ENCODE measurements at places on chromosomes 5 and 9.

DNA sequence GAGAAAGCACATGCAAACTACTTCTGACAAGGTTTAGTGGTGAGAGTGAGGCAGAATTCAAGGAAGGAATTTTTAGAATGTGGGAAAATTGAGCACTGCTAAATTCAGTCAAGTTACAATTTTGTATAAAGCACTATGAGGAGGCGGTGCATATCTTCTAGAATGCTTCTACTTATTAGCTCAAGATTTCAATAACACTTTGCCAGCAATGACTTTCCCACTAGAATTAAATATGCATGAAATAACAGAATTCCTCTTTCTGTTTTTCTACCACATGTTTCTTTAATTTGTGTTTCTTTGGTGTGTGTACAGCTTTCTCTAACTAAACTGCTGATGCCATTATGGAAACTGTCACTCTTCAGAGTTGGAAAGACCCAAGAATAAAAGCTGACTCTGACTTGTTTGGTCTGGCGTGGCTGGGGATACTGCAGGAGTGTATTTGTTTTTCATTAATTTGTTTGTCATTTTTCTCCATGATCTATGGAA, 163.5 kb downstream of the ARSB start:
- no peak for DNase-seq

DNA sequence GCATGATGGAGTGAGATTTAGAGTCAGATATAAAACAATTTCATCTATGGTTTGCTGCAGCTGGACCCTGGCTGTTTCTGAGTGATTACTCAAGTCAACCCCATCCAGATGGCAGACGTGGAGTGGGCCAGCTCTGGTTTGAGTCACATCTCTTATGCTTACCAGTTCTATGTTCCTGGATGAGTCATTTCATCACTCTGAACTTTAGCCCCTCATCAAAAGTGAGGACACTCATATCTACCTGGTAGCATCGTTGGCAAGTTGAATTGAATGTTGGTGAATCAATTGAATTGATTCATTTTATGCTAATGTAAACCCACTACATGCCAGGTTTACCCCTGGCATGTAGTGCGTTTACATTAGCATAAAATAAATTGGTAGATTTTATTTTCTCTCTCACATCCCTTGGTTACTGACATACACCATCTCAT, 176.4 kb downstream of the FGF18 start:
- peak; percentile 19 for DNase-seq

GRCh38 chr5:41334758-41335157, 121.4 kb upstream of the C6 start:
- DNase-seq = no peak

DNA sequence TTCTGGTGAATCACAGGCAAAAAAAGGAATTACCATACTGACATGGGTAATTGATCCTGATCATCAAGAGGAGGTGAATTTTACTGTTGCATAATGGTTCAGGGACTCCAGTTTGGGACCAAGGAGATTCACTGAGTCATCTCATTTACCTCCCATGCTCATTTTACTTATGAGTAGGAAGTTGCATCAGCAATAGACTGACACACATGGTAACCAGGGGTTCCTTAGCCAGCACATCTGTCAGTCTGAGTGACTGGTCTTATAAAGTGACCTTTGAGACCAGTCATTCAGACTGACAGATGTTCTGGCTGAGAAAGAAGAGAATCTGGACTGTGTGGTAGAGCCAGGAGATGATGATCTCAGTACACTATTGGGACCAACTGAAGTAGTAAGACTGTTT, 384.6 kb upstream of the CD180 start:
- peak; percentile 45 for DNase-seq

- no peak for DNase-seq
These were observed 221.6 kb upstream of the RPS23 start for GRCh38 chr5:82499725-82500244.

DNA sequence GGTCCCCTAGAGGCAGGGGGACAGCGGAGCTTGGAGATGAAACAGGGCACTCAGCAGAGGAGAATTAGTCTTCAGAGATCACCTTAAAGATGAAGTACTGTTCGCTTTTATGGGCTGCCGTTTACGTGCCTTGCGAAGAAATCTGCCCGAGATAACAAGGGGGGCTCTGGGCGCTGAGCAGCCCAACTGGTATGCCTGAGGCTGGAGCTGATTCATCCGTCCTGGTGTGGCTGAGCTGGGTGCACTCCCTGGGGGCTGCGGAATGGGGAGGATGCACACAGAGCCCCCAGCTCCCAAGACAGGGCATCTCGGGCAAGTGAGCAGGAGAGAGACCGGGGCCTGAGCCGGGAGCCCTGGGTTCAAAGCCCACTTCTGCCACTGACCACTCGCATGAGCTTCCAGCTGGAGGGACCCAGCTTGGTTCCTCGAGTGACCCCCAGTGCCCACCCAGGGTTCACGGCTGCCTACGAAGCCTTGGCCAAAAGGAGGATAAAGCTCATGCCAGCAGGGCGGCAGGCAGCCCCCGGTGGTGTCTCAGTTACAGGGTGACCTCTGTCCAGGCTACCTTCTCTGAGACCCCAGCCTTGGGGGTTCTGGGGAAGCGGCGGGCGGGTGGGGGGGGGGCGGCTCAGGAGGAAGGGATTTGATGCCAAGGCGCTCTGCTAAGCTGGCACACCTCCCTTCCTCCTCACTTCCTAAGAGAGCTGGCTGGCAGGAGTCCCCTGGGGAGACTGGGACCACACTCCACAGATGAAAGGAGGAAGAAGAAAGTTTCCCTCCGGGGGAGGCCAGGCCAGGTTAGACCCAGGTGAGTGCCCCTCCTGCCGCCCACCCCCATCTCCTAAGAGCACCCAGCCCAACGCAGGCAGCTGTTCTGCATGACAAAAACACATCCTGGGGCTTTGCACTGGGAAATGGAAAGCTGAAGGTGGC, 5.7 kb downstream of the FIBCD1 start:
- no peak for DNase-seq

- DNase-seq = no peak
These were observed 136.9 kb downstream of the SIL1 start for GRCh38 chr5:139061274-139061673.

GRCh38 chr5:20229303-20230005, 241.5 kb upstream of the CDH18 start:
- no peak for DNase-seq

- DNase-seq = no peak
These were observed 183.2 kb downstream of the TMEM161B start for GRCh38 chr5:88085462-88085861.

DNA sequence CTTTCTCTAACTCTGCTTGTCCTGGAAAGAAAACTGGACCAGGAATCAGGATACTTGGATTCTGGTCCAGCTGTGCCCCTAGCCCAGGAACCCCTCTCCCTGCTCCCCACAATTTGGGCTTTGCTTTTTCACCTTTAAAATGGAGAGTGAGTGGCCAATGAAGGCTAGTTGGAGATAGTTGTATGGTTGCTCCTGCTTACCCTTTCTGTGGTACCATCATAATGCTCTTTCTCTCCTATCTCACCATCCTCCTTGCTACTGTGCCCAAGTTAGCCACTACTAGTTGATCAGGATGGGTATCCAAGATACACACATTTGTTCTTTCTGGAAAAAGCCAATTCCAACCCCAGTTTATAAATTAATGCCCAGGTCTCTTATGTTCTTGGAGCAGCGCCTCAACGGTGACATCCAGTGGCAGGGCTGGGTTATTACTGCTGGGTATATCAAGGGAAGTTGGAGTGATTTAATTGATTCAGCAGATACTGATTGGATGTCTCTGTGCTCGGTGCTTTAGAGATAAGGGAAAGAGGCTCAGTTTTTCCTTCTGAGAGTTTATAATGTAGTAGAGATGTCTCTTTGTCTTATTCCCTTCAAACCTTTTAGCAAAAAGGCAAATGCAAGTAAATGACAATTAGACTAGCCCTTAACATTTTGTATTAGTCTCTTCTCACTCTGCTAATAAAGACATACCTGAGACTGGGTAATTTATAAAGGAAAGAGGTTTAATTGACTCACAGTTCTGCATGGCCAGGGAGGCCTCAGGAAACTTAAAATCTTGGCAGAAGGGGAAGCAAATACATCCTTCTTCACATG, 38.5 kb downstream of the FAXDC2 start:
- DNase-seq = peak; percentile 65

DNA sequence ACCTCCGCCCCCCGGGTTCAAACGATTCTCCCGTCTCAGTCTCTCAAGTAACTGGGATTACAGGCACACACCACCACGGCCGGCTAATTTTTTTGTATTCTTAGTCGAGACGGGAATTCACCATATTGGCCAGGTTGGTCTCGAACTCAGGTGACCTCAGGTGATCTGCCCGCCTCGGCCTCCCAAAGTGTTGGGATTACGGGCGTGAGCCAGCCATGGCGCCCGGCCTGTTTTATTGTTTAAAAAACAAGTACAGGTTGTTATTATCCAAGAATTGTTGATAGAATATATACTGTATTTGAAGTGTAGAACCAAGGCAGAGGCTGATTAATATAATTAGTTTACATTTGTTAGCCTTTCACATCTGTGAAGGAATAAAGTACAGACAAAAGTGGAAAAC, 8.9 kb downstream of the PARP8 start:
- no peak for DNase-seq

DNA sequence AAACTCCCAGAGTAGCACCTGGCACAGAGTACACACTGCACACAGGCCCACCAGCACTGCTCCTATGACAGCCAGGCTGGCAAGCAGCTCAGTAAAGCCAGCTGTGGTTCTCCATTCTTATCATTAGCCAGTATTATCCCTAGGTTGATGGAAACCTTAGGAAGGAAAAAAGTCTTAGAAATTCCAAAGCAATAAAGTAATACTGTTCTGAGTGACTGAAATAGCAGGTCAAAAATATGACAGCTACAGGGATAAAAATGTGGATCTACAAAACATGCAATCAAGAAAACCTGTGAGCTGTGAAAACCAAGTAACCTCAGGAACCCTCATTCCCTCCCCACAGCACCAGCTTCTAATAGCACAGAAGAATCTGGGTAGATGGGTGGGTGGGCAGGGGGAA, 403.5 kb downstream of the SPOCK1 start:
- DNase-seq = no peak

- DNase-seq = peak; percentile 42
These were observed 192.7 kb downstream of the GNA14 start for GRCh38 chr9:77455312-77455927.

GRCh38 chr9:135159801-135160200, 72.3 kb downstream of the OLFM1 start:
- DNase-seq = no peak

DNA sequence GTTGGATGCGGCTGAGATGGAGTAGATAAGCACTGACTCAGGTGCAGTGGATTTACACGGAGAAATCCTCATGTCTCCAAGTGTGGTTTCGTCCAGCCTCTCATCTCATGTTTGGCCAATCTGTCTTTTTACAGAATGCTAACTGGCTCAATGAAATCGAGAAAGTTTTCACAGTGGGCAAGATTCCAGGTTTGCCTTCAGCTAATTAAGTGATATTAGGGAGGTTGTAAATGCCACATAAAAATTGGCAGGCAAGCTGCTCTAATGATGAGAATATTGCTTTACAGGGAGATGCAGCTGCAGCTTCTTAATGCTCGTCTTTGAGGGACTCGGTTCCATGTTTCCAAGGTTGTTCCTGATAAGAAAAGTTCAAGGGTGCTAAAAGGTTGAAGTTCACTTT, 23.7 kb downstream of the BARHL1 start:
- DNase-seq = no peak

- no peak for DNase-seq
These were observed 116.0 kb downstream of the MLLT3 start for GRCh38 chr9:20506099-20506900.

DNA sequence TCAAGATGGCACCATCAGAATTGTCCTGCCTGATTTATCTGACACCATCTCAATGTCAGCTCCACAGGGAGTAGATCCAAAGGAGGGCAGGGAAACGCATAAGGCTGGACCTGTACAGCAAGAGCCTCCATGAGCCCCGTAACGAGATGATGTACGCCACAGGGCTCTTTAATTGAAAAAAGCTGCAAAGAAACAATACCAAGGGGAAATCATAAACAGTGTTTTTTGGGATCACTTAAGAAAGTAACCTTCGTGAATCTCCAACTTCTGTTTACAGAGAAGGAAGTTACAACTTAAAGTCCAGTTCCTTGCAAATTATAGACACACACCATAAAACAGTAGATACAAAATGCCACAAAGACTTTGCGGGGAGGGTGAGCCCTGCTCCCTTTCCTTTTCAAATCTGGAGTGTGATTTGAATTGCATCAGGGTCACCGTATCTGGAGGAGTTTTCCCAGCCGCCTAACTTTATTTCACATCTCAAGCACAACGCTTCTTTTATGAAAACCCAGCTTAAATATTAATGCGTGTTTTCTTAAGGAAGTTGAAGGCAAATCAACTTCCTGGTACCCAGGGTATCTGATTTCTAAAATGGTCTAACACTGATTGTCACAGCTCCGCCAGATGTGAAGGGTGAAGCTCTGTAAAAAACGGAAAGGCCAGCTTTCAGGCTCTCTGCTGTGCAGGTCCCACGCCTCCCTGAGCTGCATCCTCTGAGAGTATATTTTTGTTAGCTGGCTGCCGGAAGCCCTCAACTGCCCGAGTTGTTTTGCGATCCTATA, 88.9 kb downstream of the EBF1 start:
- DNase-seq = peak; percentile 20

DNA sequence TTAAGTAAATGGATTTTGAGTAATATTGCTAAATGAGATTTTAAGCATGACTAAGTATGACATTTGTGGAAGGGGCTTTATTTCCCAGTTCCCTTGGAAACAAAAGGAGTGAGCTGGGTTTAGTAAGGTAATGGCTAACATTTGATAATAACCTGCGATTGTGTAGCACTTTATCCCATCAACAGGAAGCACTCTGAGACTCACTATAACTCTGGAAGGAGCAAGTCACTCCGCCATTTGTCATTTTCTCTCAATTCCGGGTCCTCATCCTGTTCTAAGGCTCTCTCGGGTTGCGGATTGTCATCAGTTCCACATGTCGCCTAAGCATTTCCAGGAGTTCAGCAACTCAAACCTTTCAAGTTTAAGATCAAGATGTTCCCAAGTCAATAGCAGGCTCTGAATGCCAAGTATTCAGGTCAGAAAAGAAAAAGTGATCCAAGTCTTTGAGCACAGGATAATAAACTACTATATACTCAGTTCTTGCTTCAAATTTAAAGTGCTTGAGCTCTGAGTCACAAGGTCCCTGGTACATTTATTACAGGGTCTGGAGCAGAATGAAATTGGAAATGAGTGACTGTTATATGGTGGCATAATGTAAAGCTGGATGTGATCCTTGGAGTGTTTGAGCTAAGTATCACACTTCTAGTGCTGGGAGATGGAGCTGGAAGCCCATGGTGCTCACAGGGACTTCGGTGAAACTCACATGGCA, 39.3 kb downstream of the CAPSL start:
- no peak for DNase-seq

DNA sequence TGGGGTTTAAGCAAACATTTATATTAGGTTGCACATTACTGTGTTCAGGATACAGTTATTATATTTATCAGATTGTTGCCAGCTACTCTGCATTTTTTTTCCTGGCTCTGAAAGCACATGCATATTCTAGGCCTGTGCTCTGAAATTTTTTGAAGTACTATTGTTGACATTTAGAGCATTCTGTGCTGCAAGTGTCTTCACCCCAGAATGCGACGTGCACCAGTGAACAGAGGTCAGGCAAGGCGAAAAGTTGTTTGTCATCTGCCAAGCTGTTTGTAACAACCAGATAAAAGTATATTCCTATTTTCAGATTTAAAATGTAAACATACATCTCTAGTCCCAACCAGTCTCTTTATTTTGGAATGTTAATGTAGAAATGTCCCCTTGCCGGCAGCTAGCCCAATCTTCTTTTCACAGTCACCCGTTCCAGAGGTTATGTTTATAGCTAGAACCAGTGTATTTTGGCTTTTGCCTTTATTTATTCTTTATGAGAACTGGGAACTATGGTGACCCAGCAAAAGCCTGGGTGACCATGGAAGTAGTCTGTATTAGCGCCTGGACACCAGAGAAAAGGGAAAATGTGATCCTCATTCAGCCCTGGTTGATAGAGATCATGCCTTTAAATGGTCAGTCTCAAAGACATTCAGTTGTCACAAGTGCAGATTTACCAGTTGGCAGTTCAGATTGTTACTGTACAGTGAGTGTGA, 84.6 kb downstream of the NDUFAF2 start:
- DNase-seq = no peak
